ENCODE measurements at places on chromosomes 5 and 9.

DNA sequence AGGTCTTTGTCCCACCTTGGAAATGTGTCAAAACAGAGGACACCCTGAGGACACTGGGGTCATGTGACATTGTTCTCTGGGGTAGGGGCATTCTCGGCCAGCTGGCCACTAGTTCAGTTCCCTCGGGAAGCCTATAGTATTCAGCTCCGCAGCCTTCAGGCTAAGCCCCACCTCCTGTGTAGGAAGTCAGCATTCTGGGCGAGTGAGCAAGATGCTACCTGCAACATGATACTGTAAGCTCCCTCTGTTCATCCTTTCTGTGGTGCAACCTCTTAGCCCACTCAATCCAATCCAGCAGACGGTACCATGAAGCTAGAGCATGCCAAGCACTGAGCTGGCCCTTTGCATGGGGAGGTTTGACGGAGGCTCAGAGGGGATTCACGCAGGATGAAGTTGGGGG is 5.3 kb downstream of the NTNG2 start:
- DNase-seq, result no peak

- no peak for DNase-seq
These were observed 23.9 kb downstream of the LARP1 start for GRCh38 chr5:154779105-154779504.

DNA sequence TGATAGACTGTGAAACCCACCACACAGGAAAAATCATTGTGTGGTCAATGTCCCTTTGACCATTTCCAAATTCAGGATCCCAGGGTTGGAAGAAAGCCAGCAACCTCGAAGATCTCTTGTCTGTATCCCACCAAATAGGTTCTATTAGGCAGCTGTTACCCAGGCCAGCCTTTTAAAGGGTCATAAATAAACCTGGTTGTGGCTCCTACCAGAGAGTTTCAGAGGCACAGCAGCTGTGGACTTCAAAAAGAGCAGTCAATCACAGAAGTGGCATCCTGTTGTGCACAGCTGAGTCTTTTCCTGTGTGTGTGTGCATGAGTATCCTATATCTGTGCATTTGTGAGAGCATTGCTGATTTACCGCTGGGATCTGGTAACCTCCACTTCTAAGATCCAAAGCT is 23.7 kb upstream of the OR2S2 start:
- no peak for DNase-seq

DNA sequence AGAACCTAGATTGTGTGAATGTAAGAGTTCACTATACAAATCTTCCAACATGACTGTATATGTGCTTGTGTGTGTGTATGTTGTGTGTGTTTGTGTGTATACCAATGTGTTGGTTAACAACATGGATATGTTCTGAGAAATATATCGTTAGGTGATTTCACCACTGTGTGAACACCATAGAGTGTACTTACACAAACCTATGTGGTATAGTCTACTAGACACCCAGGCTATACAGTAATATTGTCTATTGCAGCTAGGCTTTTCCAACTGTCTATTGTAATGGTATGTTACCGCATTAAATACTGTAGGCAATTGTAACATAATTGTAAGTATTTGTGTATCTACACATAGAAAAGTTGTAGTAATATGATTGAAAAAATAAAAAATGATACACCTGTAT is 959.2 kb upstream of the SEMA6A start:
- no peak for DNase-seq

DNA sequence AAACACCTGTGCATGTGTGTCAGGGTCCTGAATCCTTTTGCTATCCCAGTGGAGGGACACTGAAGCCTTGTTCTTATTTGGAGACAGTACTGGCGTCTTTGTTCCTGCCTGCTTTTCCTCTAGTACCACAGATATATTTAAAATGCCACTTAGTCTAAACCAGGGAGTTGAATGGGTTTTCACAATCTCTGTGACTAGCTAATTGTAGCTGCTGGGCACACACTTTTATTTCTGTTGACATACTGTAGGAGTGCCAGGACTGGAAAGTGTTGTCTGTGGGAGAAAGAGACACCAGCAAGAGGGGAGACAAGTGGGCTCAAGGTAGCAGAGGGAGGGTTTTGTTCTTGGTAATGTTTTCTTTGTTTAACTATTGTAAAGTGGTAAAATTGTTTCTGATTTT is 174.0 kb upstream of the SV2C start:
- DNase-seq, result no peak

DNA sequence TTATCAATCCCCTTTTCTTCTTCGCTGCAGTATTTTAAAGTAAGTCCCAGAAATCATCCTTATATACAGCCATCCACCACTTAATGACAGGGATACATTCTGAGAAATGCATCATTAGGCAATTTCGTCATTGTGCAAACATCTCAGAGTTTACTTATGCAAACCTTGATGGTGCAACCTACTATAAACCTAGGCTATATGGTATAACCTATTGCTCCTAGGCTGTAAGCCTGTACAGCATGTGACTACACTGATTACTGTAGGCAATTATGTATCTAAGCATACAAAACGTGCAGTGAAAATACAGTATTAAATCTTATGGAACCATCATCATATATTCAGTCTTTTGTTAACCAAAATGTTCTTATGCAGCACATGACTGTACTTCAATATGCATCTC is 36.8 kb downstream of the SAXO1 start:
- DNase-seq, result no peak

GRCh38 chr5:128062172-128062746 is 21.3 kb upstream of the SLC12A2 start:
- no peak for DNase-seq

DNA sequence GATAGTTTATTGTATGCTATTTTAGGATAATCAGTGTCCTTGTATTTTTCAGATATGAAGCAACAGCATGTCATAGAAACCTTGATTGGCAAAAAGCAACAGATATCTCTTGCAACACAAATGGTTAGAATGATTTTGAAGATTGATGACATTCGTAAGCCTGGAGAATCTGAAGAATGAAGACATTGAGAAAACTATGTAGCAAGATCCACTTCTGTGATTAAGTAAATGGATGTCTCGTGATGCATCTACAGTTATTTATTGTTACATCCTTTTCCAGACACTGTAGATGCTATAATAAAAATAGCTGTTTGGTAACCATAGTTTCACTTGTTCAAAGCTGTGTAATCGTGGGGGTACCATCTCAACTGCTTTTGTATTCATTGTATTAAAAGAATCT is 14.5 kb downstream of the CCT5 start:
- DNase-seq, result no peak

DNA sequence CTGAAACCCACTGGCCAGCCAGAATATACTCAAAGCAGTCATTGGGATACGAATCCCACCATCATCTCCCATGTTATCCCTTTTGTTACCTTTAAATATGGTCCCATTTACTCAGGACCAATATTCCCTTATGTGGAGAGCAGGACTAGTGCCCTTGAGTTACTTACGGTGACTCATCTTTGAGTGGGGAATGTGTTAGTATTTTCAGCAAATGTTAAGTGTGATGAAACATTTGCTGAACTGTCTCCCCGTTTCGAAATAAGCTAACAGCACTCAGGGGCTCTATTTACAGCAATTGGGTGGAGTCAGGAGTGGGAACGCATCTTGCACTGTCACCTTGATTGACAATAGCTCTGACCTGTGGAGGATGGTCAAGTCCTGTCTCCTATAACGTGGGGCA is 67.4 kb downstream of the CTSL start:
- no peak for DNase-seq

- DNase-seq, result no peak
These were observed 887 bp upstream of the PDE8B start for GRCh38 chr5:77209495-77210090.

- DNase-seq, result no peak
These were observed 73.5 kb downstream of the TRIM32 start for GRCh38 chr9:116760636-116761035.

DNA sequence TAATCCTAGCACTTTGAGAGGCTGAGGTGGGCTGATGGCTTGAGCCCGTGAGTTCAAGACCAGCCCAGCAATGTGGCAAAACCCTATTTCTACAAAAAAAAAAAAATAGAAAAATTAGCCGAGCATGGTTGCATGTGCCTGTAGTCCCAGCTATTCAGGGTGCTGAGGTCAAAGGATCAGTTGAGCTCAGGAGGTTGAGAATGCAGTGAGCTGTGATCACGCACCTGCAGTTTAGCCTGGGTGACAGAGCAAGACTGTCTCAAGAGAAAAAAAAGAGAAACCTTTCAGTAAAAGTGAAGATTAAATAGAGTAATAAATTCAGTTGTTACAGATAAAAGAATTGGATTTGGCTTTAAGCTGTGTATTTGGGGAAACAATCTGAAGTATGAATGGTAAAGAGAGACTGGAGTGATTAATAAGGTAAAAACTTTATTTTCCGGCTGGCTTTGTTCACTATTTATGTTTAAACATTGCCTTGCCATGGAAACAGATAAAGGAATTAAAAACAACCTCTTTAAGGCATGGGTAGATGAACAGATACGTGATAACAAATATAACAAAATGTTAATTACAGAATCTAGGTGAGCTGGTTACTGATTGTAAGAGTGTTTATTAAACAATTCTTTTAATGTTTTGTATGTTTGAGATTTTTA is 56.0 kb upstream of the PCAT7 start:
- DNase-seq, result no peak

- no peak for DNase-seq
These were observed 612 bp upstream of the BBLN start for GRCh38 chr9:128159522-128159783.
